ENCODE measurements at places on chromosomes 4 and X.

DNA sequence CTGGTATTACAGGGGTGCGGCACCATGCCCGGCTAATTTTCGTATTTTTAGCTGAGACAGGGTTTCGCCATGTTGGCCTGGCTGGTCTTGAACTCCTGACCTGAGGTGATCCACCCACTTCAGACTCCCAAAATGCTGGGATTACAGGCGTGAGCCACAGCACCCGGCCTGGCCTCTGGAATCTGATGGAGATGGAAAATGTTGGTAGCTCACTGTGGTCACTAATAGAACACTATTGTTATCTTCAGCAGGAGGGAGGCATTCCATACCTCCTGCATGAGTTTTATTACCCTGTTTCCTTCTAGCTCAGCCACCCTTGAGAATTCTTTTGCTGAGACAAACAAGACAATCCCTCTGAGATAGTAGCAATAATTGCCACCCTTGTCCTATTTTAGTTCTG, 105.0 kb downstream of the SHROOM3 start:
- DNase-seq: no peak

GRCh38 chr4:10203851-10204250, 87.3 kb upstream of the WDR1 start:
- no peak for DNase-seq

- DNase-seq: no peak
Observed at GRCh38 chr4:56870946-56871345, 36.8 kb upstream of the REST start.

GRCh38 chr4:155009288-155009687, 199.1 kb upstream of the NPY2R start:
- DNase-seq: no peak

DNA sequence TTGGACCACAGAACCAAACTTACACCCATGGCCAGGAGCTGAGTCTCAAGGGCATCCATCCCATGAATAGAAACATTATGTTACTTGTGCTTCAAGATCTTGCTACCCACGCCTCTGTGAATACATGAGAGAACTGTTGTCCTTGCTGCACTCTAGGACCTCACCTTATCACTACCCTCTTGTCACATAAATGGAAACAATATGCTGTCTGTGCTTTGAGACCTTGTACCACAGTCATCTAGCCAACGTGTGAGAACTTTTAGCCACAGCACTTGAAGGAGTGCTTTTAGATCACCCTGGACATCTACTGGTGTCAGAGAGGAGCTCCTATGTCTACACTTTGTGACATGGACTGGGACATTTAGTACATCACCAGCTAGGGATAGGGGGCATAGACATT, 30.7 kb upstream of the HUWE1 start:
- peak; percentile 26 for DNase-seq

DNA sequence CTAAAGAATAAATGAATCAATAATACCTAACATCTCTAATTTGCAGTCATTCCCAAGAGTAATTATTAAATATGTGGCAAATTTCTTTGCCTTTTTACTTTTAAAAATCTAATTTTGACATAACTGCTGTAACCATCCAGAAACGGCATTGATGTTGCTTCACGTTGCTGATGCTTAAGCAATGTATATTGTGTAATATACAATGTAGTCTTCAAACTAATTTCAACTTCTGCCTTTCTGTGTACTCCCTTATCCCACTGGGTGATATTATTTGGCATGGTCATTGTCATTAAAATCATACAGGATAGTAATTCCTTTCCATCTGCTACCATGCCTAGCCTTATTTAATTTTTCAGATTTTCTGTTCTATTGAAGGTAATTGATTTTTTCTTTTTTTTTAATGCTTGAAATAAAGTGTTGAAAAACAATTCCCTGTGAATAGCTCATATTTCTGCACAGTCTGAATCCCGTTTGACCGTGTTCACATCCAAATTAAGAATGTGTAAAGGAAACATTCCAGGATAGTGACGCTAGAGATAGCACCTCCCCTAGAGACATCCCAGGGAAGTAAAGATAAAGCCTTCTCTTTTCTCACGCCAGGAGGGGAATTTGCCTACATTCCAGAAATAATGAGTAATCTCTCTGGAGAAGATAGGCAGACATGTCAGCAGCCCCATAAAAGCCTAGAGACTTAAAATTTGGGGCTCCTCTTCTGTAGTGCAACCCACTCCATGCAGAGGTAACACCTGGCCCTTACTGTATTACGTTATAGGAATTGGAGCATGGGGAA, 8.6 kb downstream of the FAM200B start:
- DNase-seq: no peak

- peak; percentile 12 for DNase-seq
Observed at GRCh38 chr4:103429283-103429682, 231.1 kb upstream of the CENPE start.

DNA sequence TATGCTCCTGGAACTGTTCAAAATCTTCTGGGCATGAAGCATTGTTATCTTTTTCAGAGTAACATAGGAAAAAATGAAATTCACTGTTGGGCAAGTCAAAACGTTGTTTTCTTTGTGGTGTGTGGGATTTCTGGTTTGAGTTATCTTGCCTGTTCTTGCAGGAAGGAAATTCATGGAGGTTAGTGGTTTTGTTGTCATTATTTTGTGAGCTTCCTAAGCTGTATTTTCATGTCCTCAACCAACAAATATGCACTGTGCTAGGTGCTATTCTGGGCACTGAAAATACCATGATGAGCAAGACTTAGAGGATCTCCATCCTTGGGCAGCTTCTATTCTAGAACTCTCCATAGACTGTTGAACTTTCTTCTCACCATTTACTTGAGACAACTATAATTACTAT, 16.9 kb downstream of the SPINK2 start:
- no peak for DNase-seq

GRCh38 chr4:180950377-180950776, 1292.8 kb upstream of the TENM3 start:
- DNase-seq: no peak

DNA sequence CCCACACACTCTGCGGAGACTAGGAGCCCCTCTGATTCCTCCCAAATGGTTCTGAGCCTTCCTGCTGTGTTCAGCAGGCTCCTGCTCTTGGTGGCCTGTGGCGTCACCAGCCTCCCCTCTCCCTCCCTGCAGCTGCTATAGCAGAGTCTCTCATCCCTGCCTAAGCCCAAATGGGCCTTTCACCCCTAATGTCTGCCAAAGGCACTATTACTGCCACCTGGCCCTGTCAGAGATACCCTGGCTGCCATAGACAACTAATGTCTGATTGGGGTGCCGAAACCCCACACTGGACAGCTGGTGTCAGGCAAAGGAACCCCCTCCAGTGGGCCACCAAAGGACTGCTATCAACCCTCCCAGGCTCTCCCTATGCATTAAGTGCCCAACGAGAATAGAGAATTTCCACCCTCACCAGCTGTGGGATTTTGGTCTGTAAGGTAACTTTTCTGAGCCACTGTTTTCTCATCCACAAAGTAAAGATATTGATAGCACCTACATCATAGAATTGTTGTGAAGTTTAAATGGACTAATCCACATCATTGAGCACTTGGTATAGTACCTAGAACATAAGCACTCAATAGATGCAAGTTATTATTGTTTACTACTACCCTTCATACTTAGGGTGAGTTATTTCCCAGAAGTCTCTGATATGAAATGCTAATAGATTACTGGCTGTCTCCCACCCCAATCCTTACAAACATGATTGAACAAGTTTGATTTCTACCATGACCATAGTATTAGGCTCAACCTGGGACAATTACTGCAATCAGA, 421.3 kb downstream of the MID1IP1 start:
- no peak for DNase-seq

- DNase-seq: no peak
Observed at GRCh38 chr4:52752936-52753335, 1.7 kb upstream of the ERVMER34-1 start.

DNA sequence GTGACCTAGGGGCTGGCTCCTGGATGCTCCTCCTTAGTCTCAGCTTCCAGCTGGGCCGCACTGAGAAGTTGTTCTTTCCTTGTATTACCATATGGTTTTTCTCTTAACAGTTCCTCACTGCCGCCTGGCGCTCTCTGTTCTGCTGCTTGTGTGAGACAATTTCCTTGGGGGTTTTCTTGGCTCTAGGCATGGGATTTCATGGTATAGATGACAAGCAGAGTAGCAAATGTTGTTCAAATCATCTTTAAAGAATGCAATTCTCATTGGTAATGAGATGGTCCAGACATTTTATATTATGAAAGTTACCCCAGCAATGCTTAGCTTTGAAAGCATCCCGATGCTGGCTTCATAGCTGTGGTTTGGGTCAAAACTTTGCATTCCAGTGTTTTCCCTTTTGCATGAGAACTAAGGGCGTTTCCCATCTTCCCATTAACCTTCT, 37.6 kb downstream of the SEPTIN11 start:
- DNase-seq: no peak

DNA sequence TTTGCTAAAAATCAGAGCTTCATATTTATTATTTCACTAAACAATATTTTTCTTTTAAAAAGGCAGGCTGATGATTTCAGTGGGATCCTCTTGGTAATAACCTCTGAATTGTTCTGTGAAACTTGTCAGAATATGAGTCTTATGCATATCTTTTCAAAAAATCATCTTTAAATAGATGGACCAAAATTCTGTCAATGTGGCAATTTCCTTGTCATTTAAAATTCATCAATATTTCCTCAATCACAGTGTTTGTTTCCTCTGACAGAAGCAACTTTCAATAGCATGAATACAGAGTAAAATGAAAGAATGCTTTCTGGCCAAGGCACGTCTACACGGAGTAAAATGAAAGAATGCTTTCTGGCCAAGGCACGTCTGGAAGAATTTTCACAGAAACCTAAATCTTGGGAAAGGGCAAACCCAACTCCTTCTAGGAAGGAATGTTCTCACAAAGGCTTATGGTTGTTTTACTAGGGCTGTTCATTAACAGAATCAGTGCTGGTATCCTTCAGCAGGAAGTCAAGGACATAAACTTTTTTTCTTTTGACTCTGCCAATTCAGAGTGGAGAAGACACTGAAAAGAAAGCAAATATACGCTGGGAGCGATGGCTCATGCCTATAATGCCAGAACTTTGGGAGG, 99.0 kb upstream of the GPR34 start:
- DNase-seq: no peak

GRCh38 chr4:109662771-109663170, 40.5 kb downstream of the CASP6 start:
- DNase-seq: no peak

DNA sequence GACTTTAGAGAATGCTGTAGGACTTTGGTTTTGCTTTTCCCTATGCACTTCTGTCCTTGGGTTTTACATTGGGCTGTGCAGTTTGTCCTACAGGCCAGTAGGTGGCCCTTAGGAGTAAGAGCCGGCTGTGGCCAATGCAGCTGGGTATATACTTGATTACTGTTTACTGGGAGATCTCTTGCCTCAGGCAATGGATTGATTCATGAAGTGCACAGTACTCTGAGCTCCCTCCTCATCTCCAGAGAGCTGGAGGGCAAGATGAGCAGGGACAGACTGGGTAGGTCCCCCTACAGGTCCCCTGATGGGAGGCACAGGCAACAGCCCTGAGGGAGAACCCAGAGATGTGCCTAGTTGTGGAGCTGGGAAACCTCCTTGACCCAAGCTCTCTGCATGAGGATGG, 103.8 kb upstream of the QRFPR start:
- no peak for DNase-seq

- DNase-seq: no peak
Observed at GRCh38 chr4:171353535-171353934, 459.7 kb upstream of the GALNTL6 start.

- no peak for DNase-seq
Observed at GRCh38 chr4:68410149-68410548, 37.1 kb upstream of the TMPRSS11E start.

GRCh38 chrX:131216828-131217227, 72.3 kb downstream of the IGSF1 start:
- no peak for DNase-seq

DNA sequence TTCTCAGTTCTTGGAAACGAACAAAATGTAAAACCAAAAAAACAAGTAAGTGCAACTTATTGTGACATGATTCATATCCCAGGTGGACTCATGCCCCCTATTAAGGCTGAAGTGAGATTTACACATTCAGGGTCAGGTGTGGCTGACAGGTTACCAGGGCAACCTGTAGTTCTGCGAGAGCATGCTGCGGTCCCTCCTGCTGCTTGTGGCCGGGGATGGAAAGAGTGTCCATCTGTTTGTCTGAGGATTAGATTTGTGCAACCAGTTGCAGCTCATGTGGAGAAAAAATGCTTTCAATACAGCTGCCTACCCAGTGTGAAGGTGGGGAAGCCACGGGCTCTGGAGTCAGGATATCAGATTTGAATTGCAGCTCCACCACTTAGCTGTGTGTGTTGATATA, 78.8 kb downstream of the FAM184B start:
- no peak for DNase-seq

DNA sequence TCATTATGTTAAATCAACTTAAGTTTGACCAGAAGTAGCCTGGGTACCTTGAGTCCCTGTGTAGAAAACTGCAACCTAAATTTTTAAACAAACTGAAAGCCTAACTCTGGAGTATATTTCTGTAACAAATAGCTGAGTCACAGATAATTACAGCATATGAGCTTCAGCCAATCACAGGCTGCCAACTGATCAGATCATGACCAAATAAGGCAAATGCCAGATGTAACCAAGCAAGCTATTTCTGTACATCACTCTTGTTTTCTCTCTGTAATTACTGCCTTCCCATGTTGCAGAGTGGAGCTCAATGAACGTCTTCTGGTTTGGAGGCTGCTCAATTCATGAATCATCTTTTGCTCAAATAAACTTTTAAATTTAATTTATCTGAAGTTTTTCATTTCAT, 980.9 kb upstream of the DIAPH2 start:
- no peak for DNase-seq

DNA sequence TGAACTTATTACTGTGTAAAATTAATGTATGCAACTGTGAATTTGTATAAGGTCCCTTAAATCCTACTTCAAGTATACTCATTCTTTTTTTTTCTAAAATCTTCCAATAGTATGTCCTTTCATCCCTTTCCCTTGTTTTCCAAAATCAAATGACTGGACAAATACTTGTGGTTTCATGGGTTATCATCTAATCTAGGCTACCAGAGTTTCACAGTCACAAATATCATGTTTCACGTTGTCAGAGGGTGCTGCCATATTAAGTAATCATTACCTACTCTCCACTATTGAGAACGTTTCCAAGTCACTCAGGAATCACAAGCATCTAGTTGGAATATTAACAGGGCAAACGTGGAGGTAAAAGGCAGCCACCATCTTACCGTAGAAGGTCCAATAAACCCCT, 1235.0 kb upstream of the TENM3 start:
- no peak for DNase-seq

Data from GM06990 (cell line).